ENCODE measurements at places on chromosomes 5 and 9. TPM values are rescaled to one million over a fixed set of nuclear protein-coding genes. Genes with fewer than 3 reads are reported as not detected.

Gene PROB1
- total RNA-seq, result 1.2 TPM

Gene KCNN2
- not detected for total RNA-seq

Gene OR1Q1
- not detected for total RNA-seq

Gene SLC25A48
- not detected for total RNA-seq

Gene CDC25C
- 1.1 TPM for total RNA-seq

Gene IRX2
- 0.56 TPM for total RNA-seq

Gene PDE6A
- total RNA-seq, result not detected

Gene CSF2
- total RNA-seq, result 0.38 TPM

Gene SLC36A3
- not detected for total RNA-seq

Gene PSD2
- under 0.01 TPM for total RNA-seq

Gene CLTB
- total RNA-seq, result 95.0 TPM

Gene HINT1
- 127 TPM for total RNA-seq

Gene RNF224
- not detected for total RNA-seq

Gene TYRP1
- total RNA-seq, result not detected

Gene ZNF454
- 0.96 TPM for total RNA-seq

Gene ACER2
- total RNA-seq, result 13.0 TPM

Gene PCDHA1
- not detected for total RNA-seq

Gene CCDC180
- 0.38 TPM for total RNA-seq

Gene ZNF462
- 8.6 TPM for total RNA-seq

Gene PCDH12
- 0.56 TPM for total RNA-seq

Gene FBXW2
- total RNA-seq, result 37.6 TPM

Gene PRDM9
- not detected for total RNA-seq

Gene NR4A3
- 3.7 TPM for total RNA-seq

Gene JMY
- total RNA-seq, result 15.8 TPM

Gene SHISAL2B
- total RNA-seq, result not detected

Gene CAMK2A
- total RNA-seq, result 0.28 TPM

Gene MEGF10
- under 0.01 TPM for total RNA-seq

Gene PCDHGA5
- 0.58 TPM for total RNA-seq

Gene DELE1
- 22.2 TPM for total RNA-seq

Gene PLCXD3
- under 0.01 TPM for total RNA-seq

Gene RFK
- total RNA-seq, result 27.9 TPM

Gene BSPRY
- not detected for total RNA-seq

Gene NR5A1
- total RNA-seq, result not detected

Gene PCDHGA1
- total RNA-seq, result 0.38 TPM

Gene PCDHGC3
- 31.0 TPM for total RNA-seq

Gene LMX1B
- total RNA-seq, result under 0.01 TPM

Gene GLRA1
- total RNA-seq, result not detected

Gene PRR7
- total RNA-seq, result 10.9 TPM

Gene ZFP37
- 2.3 TPM for total RNA-seq

Gene SOHLH1
- not detected for total RNA-seq

Gene ANKRD34B
- total RNA-seq, result not detected

Gene ADAMTS2
- total RNA-seq, result 57.8 TPM

Gene UNC5A
- total RNA-seq, result under 0.01 TPM

Gene SLC25A2
- 0.19 TPM for total RNA-seq

Gene TMEM245
- 71.0 TPM for total RNA-seq

Gene COL15A1
- 5.9 TPM for total RNA-seq

Gene TAF1L
- total RNA-seq, result not detected

Gene BRD3OS
- 13.0 TPM for total RNA-seq

Gene SEMA5A
- total RNA-seq, result 44.3 TPM

Gene FGD3
- total RNA-seq, result not detected

Gene FOXD4L4
- under 0.01 TPM for total RNA-seq

Gene C5orf52
- not detected for total RNA-seq

All from regular cardiac myocyte (primary cell).